ENCODE measurements at places on chromosomes 6 and 20.
A peak's percentile ranks its signal among the peaks of the same experiment; 100 is the strongest.

DNA sequence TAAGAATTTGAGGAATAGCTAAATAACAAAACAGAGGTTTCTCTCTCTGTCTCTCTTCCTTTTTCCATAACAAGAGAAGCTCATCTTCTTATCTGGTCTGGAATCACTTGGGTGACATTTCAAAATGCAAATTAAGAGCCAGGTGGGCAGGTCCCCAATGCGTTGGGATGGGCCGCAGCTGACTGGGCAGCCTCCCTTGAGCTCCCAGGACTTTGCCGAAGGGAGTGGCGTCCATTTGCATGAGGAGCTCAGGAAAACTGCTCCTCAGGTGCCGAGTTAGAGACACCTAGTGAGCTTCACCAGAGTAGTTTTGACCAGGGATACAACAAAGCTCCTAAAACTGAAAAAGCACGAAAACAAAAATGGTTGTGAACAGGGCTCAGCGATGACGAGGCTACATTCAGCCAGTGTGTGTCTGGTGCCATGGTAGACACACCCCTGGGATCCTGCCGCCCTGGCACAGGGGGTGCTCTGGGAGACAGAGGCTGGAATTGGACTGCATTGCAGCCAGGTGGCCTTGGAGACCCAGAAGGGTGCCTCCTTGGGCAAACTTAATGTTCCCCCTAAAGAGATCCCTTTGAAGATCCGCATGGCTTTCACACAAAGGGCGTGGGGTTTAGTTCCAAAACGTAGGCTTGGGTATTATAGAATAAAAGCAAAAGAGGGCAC lies 13.5 kb upstream of the SERPINB6 start:
- no peak for DNase-seq

GRCh38 chr20:2010533-2010932 lies 16.7 kb upstream of the PDYN start:
- peak; percentile 30 for DNase-seq

GRCh38 chr6:161186173-161186769 lies 87.6 kb downstream of the AGPAT4 start:
- no peak for DNase-seq

DNA sequence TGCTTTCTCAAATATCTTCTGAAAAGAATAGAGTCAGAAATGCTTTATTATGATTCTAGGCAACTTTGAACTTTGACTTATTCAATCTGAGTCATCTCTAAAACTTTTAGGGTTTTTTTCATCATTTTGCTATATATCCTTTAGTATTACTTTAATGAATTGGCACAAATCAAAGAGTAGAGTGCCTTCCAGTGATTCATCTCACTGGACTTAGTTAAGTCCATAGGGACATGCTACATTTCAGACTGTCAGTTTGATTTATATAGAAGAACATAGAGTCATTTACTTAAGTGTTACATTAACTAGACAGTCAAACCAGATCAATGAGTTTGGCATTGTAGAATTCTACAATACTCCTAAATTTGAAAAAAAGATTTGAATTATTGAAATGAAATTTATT lies 1235.7 kb upstream of the MAP3K7 start:
- DNase-seq = no peak

- no peak for DNase-seq
These were observed 26.5 kb downstream of the LBP start for GRCh38 chr20:38372806-38373205.

- peak; percentile 84 for DNase-seq
These were observed at the start of gene POU3F2 for GRCh38 chr6:98834060-98835031. POU3F2 (plus strand) TSS chr6:98834574; CDS start chr6:98834874, 300 bp downstream.

DNA sequence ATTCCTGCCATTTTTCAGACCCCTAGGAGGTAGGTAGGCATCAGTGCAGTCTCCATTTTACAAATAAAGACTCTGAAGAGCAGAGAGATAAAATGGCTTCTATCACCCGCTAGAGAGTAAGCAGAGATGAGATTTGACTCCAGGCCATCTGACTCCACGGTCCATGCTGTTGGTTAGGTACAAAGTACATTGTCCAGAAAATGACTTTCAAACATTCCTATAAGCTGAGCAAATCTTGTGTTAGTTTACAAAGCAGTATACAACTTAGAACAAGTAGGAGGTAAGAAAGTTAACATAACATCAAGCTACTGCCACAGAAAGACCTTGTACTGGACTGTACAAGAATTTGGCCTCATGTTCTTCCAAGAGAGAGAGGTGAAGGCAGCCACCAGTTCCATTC lies 14.9 kb downstream of the BTN1A1 start:
- no peak for DNase-seq

GRCh38 chr6:147266821-147267220 lies 62.6 kb downstream of the STXBP5 start:
- no peak for DNase-seq

DNA sequence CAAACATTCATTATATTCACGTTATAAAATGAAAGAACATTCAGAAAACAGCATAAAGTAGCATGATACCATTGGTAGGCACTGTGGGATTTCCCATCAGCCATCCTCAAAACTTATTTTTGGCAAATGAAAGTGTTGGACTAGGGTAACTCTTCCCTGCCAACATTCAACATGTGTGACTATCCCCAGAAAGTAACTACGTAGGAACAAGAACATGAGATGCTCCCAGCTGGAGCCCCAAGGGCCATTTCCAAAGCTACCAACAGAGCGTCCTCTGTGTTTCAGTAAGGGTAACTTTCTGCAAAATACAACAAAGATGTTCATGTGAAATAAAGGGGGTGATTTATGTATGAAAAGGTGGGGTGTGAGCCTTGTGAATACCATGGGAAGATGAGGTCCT lies 28.4 kb upstream of the PTPN1 start:
- DNase-seq = no peak

DNA sequence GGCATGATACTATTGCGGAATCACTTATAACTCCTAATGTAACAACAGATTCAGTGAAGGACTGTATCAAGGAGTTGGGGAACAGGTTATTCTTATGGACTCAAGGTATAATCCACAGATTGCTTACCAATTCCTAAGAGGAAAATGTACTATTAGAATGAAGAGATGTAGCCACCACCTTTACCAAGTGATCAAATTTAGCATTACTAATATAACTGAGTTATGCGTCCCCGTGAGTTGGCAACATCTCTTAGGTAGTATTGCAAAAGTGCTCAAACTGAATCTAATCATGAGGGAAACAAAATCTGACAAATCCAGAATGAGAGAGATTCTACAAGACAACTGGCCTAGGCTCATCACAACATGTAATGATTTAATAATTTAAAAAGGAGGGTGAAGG lies 777 bp upstream of the SNRNP48 start:
- no peak for DNase-seq

GRCh38 chr6:75101896-75102295 lies 104.0 kb downstream of the COL12A1 start:
- no peak for DNase-seq

GRCh38 chr20:41476013-41476441 lies 109.4 kb upstream of the EMILIN3 start:
- no peak for DNase-seq

GRCh38 chr6:80251321-80251720 lies 144.8 kb downstream of the BCKDHB start:
- no peak for DNase-seq

- no peak for DNase-seq
These were observed 295.6 kb downstream of the GRIK2 start for GRCh38 chr6:101689156-101689555.

- DNase-seq = no peak
These were observed 100.9 kb downstream of the TMEM200A start for GRCh38 chr6:130466748-130467061.

GRCh38 chr6:137001299-137001976 lies 43.3 kb downstream of the IL20RA start:
- DNase-seq = no peak

DNA sequence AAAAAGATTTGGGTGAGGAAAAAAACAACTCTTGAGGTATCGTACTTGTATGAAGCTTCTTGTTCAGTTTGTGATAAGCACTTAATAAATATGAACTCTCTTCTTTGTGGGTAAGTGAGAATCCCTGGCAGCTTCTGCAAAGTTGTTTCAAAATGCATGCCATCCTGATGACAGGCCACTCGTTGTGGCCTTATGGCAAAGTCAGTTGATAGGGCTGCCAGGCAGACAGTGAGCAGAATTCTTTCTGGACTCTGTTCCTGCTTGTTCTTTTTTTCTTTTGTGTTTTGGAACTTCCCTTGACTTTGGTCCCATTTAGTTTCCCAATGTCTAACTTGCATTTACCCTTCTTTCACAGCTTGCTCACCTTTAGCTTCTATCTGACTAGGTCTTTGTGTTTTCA lies 983.5 kb upstream of the FLRT3 start:
- no peak for DNase-seq

- DNase-seq = no peak
These were observed 419.9 kb downstream of the HAO1 start for GRCh38 chr20:7520361-7520760.

GRCh38 chr6:122401104-122401503 lies 1.7 kb downstream of the HSF2 start:
- DNase-seq = no peak

GRCh38 chr6:80174900-80175572 lies 68.6 kb downstream of the BCKDHB start:
- no peak for DNase-seq

GRCh38 chr6:36826520-36827227 lies 12.6 kb downstream of the CPNE5 start:
- no peak for DNase-seq

- no peak for DNase-seq
These were observed 28.3 kb downstream of the LINC00237 start for GRCh38 chr20:21077809-21078345.

GRCh38 chr20:45070932-45071632 lies 29.8 kb downstream of the KCNS1 start:
- DNase-seq = no peak

DNA sequence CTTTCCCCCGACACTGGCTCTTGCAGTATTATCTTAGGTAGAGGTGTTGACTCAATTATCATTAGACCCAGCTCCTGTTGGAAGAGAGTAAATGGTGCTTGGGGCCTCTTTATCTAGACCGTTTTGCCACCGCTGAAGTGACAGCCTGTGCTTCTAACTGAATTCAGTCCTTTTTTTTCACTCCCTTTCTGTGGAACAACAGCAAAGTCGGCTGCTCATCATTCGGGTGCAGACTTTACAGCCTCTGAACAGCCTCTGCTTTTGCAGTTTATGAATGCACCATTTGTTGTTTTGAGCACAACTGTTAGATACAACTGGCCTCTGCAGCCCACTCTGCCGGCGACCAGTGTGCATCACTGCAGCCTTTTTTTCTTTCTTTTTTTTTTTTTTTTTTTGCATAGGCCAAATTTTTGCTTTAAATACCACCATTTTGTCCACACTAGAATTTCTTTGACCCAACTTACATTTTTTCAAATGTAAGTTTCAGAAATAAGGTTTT lies 35.8 kb downstream of the RREB1 start:
- no peak for DNase-seq
